Right lobe of liver (tissue), 6 donors: ENCODE measurements at places on chromosomes 5 and 9.
A peak's percentile ranks its signal among the peaks of the same experiment; 100 is the strongest.

- no peak for DNase-seq
- H3K4me3 ChIP-seq = no peak overlapping the region
- H3K27ac ChIP-seq = no peak overlapping the region
- no peaks in the 10 kb centered on the region for H3K27me3 ChIP-seq
Measured at GRCh38 chr9:93613174-93613573, 36.8 kb downstream of the PHF2 start.

GRCh38 chr5:117414926-117415325 is 840.3 kb upstream of the SEMA6A start:
- H3K36me3 ChIP-seq = no peaks in the 10 kb centered on the region
- H3K4me1 ChIP-seq = no peaks in the 10 kb centered on the region
- DNase-seq = no peak
- H3K27me3 ChIP-seq = no peaks in the 10 kb centered on the region
- no peak overlapping the region for H3K4me3 ChIP-seq

- no peak for DNase-seq
- H3K4me1 ChIP-seq = no peaks in the 10 kb centered on the region
- H3K36me3 ChIP-seq = no peaks in the 10 kb centered on the region
- H3K27me3 ChIP-seq = no peaks in the 10 kb centered on the region
- no peak overlapping the region for H3K27ac ChIP-seq
- no peak overlapping the region for H3K4me3 ChIP-seq
Measured at GRCh38 chr5:160352308-160352707, 18.1 kb downstream of the C1QTNF2 start.

- DNase-seq = no peak
- no peaks in the 10 kb centered on the region for H3K36me3 ChIP-seq
- H3K4me1 ChIP-seq = no peaks in the 10 kb centered on the region
- no peak overlapping the region for H3K4me3 ChIP-seq
Measured at GRCh38 chr9:107437716-107438115, 51.9 kb downstream of the KLF4 start.

DNA sequence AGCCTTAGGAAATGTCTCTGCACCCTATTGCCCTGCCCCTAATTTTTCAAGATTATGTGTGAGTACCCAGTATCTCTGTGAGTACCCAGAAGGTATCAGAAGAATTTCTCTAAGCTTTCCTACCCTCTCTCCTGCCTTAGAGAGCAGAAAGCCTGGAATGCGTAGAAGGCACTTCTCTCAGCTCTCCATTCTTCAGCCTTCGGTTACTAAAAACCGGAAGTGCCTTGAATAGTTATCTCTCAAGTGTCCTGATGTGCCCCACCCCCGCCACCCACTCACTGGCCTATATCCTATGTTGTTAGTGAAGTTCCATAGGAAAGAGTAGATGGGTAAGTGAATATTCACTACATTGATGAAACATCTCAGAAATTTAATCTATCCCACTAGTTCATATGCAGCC is 210.7 kb upstream of the CDH10 start:
- no peaks in the 10 kb centered on the region for H3K4me1 ChIP-seq
- no peak for DNase-seq
- no peaks in the 10 kb centered on the region for H3K27me3 ChIP-seq

GRCh38 chr9:130292106-130292505 is 26.5 kb downstream of the HMCN2 start:
- no peak for DNase-seq
- no peaks in the 10 kb centered on the region for H3K27me3 ChIP-seq
- no peak overlapping the region for H3K4me3 ChIP-seq
- no peak overlapping the region for H3K27ac ChIP-seq
- H3K4me1 ChIP-seq = no peaks in the 10 kb centered on the region

DNA sequence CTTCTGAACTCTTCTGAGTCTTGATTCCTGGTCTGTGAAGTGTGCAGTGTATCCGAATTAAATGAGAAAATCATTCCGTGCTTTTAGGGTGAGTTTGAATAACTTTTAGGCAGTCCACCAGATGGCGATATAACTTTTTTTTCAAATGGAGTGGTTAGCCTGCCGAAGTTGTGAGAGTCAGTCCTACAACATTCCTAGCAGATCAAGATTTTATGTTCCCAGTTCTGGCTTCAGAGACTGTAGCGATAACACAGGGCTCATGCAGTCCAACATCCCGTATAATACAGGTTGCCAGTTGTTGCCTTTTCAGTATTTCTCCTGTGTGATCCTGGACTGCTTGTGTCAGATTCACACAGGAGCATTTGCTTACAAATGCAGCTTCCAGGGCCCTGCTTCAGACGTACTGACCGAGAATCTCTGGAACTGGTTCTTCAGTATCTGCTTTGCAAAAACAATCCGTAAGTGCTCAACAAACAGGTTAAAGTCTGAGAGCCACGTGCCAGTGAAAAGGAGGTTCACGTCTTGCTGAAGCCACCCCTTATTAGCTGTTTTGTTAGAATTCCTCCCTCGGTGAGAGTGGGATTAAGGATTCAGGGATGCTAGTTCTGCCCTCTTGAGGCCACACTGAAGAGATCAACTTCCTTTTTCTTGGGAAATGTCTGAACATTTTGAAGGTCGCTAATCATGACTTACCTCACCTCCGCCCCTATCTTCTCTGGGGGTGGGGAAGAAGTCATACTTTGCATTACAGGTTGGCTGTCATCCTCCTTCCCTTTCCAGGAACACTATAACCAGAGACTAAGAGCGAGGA is 22.8 kb downstream of the SMIM3 start:
- DNase-seq = no peak
- H3K4me3 ChIP-seq = no peak overlapping the region
- H3K27ac ChIP-seq = no peak overlapping the region
- H3K36me3 ChIP-seq = no peaks in the 10 kb centered on the region
- no peaks in the 10 kb centered on the region for H3K27me3 ChIP-seq

DNA sequence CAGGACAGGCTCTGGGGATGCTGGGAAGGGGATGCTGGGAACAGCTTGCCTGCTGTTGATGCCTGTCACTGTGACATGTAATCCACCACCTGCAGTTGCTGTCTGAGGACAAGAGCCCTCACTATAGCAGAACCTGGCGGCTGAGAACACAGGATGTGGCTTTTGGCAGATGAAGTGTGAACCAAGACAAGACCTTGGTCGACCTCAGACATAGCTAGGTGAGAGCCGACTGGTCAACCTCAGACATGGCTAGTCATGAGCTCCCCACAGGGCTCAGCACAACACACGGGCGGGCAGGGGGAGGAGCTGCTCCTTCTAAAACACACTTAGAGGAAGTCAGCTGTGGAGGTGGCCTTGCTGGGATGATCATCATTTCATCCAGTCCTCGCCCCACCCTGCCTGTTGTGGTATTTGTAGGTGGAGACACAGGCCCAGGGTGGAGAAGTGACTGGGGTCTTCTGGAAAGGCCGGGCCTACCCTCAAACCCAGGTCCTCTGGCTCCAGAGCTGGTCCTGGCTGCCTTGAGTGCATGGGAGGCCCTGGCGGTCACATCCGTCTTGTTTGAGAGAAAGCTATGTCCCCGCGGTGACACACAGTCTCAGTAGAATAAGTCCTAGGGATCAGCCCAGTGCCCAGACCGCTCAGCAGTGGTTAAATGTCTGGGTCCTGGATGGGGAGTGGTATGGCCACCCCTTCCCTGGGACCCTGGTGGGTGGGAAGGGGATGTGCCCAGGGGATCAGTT is 6.1 kb downstream of the SUSD3 start:
- no peak overlapping the region for H3K27ac ChIP-seq
- H3K27me3 ChIP-seq = no peaks in the 10 kb centered on the region
- H3K4me3 ChIP-seq = no peak overlapping the region
- H3K36me3 ChIP-seq = no peaks in the 10 kb centered on the region
- DNase-seq = no peak

DNA sequence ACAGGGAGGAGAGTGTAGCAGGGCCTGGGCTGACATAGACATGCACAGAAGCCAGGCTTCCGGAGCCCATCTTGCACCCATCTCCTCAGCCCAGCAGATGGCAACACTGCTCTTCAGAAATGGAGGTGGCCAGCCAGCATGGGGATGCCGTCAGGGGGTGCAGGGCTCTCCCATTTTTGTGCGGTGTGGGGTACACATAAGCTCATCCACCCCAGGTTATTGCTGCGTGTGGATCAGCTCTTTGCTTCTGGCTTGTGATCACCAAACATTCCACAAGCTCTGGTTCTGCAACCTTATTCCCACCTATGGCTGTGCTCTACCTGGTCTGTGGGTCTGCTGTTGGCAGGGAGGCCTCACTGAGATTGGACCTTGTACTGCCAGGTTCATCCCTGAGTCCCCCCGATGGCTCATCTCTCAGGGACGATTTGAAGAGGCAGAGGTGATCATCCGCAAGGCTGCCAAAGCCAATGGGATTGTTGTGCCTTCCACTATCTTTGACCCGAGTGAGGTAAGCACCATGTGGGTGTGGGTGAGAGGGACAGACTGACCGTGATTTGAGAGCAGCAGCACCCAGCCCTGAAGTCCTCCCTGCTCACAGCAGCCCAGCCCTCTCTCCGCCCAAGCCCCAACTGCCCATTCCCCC is 17.3 kb downstream of the SLC22A5 start:
- no peaks in the 10 kb centered on the region for H3K27me3 ChIP-seq
- H3K36me3 ChIP-seq = no peaks in the 10 kb centered on the region
- peak; percentile 82 for DNase-seq
- peak overlapping the region; percentile 81 for H3K27ac ChIP-seq

GRCh38 chr5:173317852-173318251 is 10.4 kb downstream of the STC2 start:
- H3K4me1 ChIP-seq = no peaks in the 10 kb centered on the region
- DNase-seq = no peak
- H3K27me3 ChIP-seq = no peaks in the 10 kb centered on the region
- no peak overlapping the region for H3K4me3 ChIP-seq
- H3K27ac ChIP-seq = no peak overlapping the region

DNA sequence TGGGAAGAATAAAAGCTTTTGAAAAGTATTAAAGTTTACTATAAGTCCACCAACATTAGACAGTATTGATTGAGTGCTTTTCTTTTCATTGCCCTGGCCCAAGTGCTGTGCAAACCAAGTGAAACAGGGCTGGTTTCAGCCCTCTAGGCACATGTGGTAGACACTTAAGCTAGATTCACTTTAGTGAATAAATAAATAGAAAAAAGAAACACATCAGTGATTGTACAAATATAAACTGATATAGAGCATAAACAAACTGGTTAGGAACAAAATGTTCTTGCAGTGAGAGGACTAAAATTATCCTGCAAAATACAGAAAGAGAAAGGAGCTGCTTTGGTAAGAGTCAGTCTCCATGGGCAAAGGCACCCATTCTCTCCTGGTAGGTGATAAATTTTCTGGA is 29.7 kb downstream of the ACTBL2 start:
- H3K4me1 ChIP-seq = no peaks in the 10 kb centered on the region
- no peak overlapping the region for H3K4me3 ChIP-seq
- no peak for DNase-seq
- no peak overlapping the region for H3K27ac ChIP-seq

- H3K4me1 ChIP-seq = no peaks in the 10 kb centered on the region
- H3K36me3 ChIP-seq = no peaks in the 10 kb centered on the region
- H3K27me3 ChIP-seq = no peaks in the 10 kb centered on the region
- no peak for DNase-seq
- H3K4me3 ChIP-seq = no peak overlapping the region
- no peak overlapping the region for H3K27ac ChIP-seq
Measured at GRCh38 chr5:9596171-9596780, 33.9 kb downstream of the TAS2R1 start.

- no peak for DNase-seq
- H3K27ac ChIP-seq = no peak overlapping the region
- H3K36me3 ChIP-seq = no peaks in the 10 kb centered on the region
- H3K27me3 ChIP-seq = no peaks in the 10 kb centered on the region
- H3K4me1 ChIP-seq = no peaks in the 10 kb centered on the region
- H3K4me3 ChIP-seq = no peak overlapping the region
Measured at GRCh38 chr9:138112791-138113600, 235.4 kb downstream of the CACNA1B start.

DNA sequence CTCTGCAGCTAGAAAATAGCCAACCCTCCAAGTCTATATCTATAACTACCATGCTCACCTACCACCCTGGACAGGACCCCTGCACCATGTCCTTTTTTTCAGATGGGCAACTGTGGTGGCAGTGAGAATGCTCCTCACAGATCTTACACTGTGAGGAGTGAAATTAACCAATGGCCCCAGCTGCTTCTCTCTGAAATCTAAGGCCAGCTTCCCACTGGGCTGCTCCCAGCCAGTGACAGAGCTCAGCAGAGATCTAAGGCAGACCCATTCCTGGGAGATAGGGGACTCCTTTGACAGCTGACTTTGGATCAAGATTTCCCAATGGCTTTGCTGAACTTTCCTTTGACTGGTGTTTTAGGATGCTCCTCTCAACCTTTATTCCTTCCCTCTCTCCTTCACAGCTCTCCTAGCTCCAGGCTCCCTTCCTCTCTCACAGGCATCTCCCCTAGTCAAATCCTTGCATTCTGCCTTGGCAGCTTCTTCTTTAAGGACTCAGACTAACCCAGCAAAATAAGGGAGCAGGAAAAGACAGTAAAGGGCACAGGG is 1.6 kb upstream of the ARAP3 start:
- no peaks in the 10 kb centered on the region for H3K27me3 ChIP-seq
- no peak overlapping the region for H3K27ac ChIP-seq
- no peak overlapping the region for H3K4me3 ChIP-seq
- no peak for DNase-seq
- no peaks in the 10 kb centered on the region for H3K4me1 ChIP-seq

- H3K27me3 ChIP-seq = no peaks in the 10 kb centered on the region
- no peak for DNase-seq
- H3K4me1 ChIP-seq = no peaks in the 10 kb centered on the region
- H3K27ac ChIP-seq = no peak overlapping the region
Measured at GRCh38 chr9:114200721-114201300, 45.5 kb downstream of the COL27A1 start.

DNA sequence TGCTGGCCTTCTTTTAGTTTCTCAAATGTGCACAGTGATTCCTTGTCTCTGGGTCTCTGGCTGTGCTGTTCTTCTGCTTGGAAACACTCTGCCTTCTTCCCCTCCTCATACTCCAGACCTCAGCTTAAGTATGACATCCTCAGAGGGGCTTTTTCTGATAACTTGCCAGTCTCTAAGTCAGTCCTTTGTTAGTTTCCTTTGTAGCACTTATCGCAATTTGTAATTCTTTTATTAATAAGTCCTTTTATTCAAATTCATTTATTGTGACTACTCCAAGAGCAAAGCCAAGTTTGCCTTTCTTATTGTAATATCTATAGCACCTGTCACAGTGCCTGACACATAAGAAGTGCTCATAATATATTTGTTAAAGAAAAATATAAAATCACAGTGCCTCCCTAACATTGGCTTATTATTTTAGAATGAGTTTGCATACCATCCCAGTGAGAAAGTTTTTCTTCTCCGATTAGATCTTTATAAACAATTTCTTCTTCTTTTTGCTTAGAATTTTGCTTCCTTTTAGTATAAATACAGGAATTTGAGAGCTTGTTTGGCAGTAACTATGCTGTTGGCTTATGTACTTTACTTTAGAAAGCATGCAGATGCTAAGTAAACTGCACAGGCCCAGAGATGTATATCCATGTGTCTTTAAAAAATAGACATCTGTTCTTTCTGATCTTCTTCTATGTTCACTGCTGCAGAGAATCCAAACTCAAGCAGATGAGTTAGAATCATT is 198.0 kb downstream of the GAS1 start:
- H3K36me3 ChIP-seq = no peaks in the 10 kb centered on the region
- H3K4me1 ChIP-seq = no peaks in the 10 kb centered on the region
- H3K27ac ChIP-seq = no peak overlapping the region
- DNase-seq = no peak
- no peaks in the 10 kb centered on the region for H3K27me3 ChIP-seq
- H3K4me3 ChIP-seq = no peak overlapping the region
